Kidney tubule cell (primary cell): ENCODE measurements at places on chromosomes 13 and 19.

DNA sequence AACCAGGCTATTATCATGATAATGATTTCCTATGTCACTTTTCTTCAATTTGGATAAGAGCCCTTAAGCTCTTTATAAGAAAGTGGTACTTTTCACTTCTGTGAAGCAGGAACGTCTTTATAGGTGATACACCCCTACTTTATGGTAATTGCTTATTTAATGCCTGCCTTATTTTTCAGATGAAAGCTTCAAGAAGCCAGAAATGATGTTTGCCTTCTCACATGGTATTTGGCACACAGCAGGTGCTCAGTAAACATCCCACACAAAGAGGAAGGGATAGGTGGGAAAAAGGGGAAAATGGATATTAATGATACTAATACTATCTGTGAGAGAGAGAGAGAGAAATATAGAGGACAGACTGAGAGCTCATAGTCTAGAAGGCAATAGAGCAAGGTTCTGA lies 29.0 kb upstream of the WASF3 start:
- DNase-seq, result no peak

- peak; percentile 80 for DNase-seq
These were observed 45.8 kb downstream of the RFX2 start for GRCh38 chr19:6064336-6065073.

DNA sequence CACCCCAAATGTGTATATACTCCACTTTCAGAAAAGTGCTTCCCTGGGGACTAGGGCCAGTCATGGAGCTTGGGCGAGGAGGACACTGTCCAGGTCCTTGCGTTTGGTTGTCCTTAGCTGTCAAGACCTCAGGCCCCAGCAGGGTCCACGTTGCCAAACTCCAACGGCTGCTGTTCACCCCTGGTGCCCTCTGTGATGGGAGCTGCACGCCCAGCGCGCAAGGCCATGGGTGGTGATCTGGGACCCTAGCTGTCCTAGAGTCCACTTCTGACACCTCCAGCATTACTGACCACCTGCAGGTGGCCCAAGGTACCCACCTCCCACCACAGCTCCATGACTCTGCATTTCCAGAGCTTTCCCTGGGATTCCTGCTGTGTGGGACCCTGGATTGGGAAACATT lies 4.0 kb downstream of the LRP3 start:
- DNase-seq, result no peak

GRCh38 chr13:91214031-91214430 lies 133.5 kb upstream of the MIR17HG start:
- no peak for DNase-seq

DNA sequence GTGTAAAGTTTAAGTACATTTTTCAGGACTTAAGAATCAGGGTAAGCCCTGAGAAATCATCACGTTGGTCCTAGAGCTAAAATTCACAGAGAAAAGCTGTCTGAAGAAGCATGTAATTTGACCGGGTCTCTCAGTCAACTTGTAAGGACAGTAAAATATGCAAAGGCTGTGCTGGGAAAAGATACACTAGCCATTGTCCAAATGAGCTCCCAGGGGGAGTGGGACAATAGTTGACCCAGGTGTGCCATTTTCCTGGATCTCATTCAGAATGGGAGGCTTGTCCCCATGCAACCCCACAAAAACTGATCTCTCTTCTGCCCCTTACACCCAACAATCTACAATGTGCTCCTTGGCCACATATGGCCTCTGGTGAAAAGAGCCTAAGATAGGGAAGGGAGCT lies 437.9 kb downstream of the KLF12 start:
- DNase-seq, result no peak

GRCh38 chr13:29737061-29737460 lies 113.4 kb downstream of the UBL3 start:
- peak; percentile 82 for DNase-seq

DNA sequence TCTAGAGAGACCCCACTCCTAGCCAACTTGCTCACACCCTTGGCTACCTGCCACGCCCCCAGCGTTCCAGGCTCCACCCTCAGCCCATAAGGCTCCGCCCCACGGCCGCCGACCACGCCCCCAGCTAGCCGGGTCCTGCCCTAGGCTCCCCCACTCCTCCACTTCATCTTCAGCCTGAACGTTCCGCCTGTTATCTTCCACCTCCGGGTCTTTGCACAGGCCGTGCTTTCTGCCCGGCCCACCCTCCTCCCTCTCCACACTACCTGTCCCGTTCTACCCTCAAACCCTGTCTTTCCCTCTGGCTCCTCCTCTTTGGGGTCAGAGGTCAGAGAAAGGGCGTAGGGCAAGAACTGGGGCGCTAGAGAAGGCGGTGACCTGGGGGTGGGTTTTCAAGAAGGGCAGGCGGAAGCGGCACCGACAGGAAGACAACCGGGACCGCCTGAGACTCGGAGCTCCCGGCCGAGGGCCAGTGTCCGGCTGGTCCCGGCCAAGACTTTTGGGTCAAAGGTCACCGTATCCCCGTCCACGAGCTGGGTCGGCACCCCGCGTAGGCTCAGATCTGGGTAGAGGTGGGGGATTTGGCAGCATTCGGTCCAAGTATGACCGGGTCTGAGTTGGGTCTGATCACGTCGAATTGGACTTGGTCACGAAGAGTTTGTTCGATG lies 2.2 kb downstream of the PDE4C start:
- DNase-seq, result no peak

GRCh38 chr13:67238277-67238859 lies 8.2 kb upstream of the PCDH9 start:
- DNase-seq, result peak; percentile 47

DNA sequence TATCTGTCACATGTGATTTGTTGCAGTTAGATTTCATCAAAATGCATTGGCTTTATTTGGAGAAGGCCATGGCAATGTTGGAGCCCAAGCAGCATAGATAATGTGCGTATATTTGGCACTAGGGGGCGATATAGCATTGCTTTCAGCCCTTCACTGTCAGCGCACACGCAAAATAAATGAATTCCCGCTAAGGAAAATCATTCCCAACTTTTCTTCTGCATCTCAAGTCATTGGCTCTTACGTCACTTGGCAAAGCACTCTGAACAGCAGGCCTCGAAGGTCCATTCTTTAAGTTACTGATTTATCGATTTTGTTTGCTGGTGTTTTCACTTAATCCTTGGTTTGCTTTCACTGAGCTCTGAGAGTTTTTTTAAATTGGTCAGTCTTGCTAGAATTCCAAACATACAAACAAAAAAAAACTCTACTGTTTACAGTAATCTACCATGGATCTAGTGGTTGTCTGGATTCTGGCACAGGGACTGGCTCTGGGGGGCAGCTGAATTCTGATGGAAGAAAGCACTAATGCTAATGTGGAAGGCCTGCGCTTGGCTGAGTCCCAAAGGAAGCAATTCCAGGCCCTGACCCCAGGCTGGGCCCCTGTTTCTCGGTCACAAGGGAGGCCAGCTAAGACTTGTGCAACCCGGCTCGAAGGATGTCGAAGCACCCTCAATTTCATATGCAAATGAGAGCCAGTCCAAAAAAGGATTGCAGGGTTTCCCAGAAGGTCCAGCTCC lies 97.7 kb upstream of the IPO5 start:
- peak; percentile 82 for DNase-seq

- no peak for DNase-seq
These were observed 1.6 kb downstream of the JAK3 start for GRCh38 chr19:17846146-17846545.
